T-helper 9 cell (primary cell): ENCODE measurements at places on chromosomes 12 and 14.

DNA sequence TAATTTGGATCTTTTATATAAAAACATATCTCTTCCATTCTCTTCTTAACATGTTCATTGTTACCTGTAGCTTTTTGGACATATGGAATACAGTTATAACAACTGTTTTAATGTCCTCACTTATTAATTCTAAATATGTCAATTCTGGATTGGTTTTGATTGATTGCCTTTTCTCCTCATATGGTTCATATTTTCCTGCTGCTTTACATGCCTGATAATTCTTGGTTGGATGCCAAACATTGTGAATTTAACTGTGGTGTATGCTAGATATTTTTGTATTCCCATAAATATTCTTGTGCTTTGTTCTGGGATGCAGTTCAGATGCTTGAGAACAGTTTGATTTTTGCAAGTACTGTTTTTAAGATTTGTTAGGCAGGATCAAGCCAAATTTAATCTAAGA lies 10.8 kb downstream of the C14orf132 start:
- DNase-seq: no peak

DNA sequence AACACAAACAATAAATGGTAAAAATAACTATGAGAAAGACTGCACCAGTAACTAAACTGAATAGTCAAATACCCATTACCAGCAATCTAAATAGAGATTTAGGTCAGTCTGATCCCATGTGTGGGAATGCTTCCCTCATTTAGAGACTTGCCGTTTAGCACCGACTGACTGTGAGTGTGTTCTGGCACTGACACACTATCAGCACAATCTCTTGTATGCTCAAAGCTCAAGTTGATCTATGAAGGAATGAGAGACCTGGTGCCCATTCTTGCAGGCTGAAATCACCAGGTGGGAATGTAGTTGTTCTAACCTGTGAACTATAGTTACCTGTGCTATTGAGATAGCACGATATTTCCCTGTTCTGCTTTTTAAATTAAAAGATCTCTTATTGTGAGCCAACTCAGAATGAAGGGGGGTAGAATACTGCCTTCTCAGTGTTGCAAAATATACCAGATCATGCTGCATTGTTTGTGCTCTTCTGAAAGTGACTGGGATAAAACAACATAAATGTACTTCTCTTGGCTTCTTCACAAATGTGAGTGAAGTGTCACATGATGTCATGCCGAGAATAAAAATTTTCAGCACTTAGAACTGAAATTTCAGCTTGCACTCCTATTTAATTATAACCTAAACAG lies 99.6 kb downstream of the LIN7A start:
- no peak for DNase-seq

GRCh38 chr14:55416866-55417265 lies 5.2 kb upstream of the ATG14 start:
- DNase-seq: no peak

- no peak for DNase-seq
These were observed 201.9 kb upstream of the DIO3 start for GRCh38 chr14:101359221-101360053.

GRCh38 chr14:71452987-71453386 lies 479.2 kb upstream of the RGS6 start:
- no peak for DNase-seq

DNA sequence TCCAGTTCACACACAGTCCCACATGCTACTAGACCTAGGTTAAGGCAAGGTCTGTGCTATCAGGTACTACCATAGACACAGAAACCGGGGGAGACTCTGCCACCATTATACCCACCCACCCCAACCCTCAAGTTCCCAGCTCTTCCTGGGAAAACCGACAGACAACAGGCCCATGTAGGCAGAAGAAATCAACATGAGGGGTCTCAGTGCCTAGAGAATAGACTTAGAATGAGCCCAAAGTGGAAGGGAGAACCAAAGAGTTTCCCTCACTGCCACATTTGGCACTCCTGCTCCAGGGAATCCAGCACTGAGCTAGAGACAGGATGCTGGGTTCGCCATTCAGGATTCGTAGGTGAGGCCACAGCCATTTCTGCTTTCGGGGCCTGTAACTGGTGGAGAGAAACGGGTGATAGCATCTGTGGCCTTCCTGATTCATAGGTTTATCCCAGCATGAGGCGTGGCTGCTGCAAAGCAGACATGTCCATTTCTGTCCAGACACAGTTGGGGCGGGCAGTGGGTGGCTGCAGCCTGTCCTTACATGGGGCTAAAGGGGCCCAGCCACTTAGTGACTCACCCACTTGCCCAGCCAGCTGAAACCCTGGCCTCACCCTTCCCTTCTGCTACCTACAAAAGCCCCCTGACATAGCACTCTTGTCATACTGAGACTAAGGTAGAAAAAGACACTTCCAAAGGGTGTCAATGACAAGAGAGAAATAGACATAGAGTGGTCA lies 69.4 kb downstream of the IRF2BPL start:
- no peak for DNase-seq

- DNase-seq: no peak
These were observed 143.5 kb downstream of the PAX9 start for GRCh38 chr14:36805131-36805559.

DNA sequence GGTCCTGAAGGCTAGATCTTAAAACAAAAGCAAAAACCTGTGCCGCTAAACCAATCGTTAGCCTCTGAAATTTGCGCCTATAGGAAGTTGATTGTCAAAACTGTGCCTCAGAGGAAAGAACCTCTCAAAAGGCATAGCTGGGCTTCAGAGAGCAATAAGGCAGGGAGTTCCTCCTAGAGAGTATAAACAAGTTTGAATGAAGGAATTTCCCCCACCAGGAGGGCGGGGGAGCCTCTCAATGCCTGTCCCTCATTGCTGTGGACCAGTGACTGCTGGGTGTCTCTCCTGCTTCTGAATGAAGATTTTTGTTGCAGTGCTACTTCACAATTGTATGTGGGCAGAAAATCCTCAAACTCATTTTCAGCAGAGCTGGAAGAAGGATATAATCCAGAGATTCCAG lies 88.6 kb downstream of the KCNK10 start:
- DNase-seq: no peak

GRCh38 chr14:78701246-78701645 lies 531.1 kb downstream of the NRXN3 start:
- no peak for DNase-seq
